ENCODE measurements at places on chromosomes 2 and 18.

DNA sequence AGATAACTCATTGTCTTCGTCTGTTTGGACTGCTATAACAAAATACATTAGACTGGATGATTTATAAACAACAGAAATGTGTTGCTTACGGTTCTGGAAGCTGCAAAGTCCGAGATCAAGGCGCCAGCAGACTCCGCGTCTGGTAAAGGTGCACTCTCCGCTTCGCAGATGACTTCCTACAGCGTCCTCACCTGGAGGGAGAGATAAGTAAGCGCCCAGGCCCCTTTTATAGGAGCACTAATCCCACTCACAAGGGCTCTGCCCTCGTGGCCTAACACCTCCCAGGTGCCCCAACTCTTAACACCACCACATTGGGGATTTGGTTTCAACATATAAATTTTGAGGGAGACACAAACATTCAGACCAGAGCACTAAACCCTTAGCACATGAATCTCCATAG, 51.3 kb downstream of the SERTAD2 start:
- DNase-seq: no peak

DNA sequence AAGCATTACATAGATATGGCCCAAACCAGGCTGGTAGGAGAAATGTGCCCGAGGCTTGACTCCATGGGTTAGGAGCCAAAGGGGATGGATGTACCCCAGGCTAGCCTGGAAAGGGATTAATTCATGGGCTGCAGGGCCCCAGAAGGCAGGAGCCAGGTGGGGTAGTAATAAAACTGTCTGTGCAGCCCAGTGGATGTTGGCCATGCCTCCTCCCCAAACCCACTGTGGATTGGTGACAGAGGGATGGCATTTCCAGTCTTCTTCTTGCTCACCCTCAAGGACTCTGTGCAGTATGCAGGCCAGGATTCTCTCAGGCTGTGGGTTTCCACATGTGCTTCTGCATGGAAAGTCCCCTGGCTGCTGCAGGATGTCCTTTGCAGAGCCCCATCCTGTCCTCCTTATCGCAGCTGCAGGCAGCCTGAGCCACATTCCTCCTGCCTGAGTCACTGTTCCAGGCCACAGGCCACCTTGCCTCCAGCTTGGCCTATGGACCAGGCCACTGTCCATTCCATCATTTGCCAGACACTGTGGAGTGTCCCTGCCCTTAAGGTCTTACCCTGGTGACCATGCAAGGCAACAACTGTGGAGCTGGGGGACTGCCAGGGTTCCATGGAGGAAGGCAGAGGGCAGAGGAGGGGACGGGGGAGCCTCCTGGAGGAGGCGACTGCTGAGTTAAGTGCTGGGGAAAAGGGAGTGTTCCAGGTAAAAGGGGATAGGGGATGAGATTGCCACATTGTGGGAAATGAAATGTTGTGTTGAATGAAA, 38.9 kb downstream of the INO80C start:
- peak; percentile 58 for DNase-seq

DNA sequence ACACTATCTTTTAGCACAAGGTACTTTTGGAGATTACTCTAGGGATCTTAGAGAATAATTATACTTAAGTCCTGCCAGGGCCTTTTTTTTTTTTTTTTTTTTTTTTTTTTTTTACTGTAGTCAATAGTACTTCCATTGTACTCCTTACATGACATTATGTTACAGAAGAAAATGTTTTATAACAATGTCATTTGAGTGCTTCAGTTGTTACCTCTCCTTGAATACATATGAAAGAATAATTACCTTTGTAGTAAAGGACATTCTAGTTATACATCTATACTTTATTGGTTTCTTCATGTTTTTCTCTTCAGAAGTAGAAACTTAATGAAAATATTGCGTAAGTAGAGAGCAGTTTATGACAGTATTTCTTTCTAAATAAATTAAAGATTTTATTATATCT, 834.9 kb downstream of the DPP10 start:
- no peak for DNase-seq

DNA sequence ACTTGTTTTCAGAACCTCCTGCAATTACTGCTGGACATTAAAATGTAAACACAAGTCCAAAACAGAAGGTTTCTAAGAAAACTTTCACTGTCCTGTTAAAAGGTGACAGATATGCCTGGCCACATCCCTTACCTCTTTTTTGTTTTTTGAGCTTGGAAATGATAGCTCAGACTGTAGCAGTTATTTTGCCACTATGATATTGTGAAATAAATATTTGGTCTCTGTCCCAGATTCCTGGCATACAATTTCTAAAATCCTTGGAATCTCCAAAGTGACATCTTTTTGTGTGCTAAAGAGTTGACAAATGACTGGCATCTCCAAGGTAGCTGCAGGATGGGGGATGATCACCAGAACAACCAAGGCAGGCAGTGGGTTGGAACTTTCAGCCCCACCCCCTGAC, 16.8 kb downstream of the TPGS2 start:
- DNase-seq: no peak

DNA sequence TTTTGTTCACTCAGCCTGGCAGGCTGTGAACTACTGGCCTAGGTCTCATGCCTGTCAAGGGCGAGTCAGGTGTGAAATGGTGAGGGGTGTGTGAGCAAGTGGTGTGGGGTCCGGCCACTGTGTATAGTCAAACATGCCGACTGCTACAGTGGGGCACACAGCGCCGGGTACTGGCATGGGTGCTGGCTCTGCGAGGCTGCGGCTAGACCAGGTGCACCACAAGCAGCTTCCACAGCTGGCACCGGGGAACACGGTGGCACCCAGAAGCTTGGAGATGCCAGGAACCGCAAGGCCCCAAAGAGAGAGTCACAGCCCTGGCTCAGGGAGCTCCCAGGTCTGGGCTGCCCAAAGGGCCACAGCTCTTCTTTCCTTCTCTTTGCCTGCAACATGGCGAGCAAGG, 49.7 kb downstream of the CCDC68 start:
- DNase-seq: no peak

GRCh38 chr18:28013066-28013465, 163.9 kb downstream of the CDH2 start:
- DNase-seq: no peak

GRCh38 chr2:6793371-6793770, 72.3 kb downstream of the CMPK2 start:
- no peak for DNase-seq

DNA sequence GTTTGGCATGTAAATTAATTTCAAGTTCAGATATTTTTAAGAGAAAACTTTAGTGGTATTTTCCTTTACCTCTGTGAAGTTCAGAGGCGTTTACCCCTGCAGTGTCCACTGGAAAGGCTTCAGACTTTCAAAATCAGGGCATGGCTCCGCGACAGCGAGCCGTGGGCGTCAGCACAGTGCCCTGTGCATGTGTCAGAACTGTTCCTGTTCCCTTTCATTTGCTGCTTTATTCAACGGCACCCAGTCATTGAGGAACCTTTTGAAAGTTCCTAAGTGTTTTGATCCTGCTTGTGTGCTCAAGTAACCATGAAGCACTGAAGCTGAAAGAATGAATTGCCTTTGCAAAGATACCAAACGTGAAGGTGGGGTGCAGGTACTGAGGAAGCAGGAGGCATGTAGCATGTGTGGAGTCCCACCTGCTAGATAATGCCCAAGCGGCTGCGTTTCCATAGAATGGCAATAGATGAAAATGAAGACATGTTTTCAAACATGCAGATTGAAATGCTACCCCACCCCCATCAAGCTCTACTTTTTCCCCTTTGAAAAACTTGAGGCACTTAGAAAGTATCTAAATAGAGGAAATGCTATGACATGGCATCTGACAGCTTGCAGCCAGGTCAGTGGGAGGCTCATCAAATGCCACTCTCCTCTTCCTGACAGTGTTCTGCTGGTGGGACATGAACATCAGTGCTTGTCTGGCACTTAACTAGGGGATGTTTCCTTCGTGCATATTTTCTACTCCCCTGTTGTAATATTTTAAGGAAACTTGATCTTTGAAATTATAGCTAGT, 148.6 kb downstream of the ZNF236 start:
- DNase-seq: no peak

- no peak for DNase-seq
Measured at GRCh38 chr2:11182951-11183350, 27.7 kb downstream of the SLC66A3 start.

GRCh38 chr18:67525328-67526099, 9.0 kb upstream of the DSEL start:
- DNase-seq: peak; percentile 39

DNA sequence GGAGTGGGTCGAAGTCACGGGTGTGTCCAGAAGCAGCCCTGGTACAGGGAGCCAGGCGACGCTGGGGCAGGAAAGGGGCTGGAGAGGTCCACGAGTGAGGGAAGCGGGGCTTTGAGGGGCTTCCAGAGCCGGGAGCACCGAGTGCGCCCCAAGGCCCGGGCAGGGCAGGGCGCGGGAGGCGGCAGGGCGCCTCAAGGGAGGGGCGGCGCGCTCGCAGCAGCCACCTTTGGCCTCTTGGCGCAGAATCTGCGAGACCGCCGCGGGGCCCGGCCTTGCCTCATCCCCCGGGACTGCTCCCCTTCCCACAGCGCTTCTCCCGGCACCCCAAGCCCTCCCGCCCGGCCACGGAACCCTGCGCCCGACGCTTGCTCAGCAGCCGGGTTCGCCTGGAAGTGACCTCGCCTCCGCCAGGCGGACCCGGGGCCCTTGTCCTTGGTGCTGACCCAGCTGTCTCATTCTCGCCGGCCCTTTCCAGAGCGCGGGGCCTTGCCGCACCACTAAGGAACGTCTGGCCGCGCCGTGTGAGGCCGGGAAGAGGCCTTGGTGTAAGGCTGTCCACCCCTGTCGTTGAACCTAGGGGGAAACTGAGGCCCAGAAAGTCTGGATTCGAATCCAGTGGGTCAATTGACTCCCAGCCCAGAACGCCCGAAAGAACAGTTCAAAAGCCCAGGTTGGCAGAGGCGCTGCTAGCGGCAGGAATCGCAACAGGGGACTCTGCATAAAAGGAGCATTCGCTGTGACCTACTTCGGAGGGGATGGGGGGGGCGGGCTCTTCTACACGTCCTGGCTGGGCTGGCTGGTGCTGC, 584 bp upstream of the DNER start:
- DNase-seq: peak; percentile 39

DNA sequence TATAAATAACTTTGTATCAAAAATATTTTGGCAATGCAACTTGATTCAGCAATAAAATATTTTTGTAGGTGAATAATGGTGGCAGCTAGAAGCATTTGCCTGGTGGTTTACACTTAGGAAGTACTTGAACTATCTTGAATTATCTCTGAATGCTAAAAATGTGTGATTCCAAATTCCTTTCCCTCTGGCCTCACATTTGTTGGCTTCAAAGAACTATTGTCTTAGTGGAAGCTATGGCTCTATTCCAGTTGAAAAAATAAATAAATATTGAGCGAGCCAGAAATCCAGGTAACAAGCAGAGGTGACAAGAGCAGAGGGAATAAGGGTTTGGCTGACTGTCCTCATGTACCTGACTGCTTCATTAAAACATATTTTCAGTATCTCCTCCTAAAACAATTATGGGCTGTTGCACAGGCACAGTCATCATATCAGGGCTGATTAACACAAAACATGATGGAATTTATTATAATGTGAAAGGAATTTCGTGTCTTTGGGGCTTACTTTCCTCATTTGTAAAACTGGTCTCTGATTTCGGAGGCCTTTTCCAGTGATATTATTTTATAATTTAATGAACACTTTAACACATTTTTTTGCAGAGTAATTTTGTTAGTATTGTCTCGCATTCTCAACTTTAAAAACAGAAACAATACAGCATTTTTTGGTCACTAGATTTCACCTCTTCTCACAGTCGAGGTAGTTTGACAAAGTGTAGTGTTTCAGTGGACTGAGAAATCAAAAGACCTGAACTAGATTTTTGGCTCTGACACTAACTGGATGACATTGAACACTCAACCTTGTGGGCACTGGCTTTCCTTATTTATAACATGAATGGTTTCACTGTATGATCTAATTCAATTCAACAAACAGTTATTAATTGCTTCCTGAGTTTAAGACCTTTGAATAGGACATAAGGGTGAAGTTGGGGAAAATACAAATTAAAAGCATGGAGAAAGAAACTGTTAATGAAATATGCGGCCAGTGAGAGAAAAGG, 7.8 kb upstream of the CAVIN2 start:
- DNase-seq: no peak

GRCh38 chr2:204507636-204508035, 37.6 kb upstream of the PARD3B start:
- no peak for DNase-seq

- no peak for DNase-seq
Measured at GRCh38 chr18:55833543-55833942, 245.6 kb upstream of the TCF4 start.

- no peak for DNase-seq
Measured at GRCh38 chr2:134335601-134336000, 81.7 kb downstream of the MGAT5 start.

DNA sequence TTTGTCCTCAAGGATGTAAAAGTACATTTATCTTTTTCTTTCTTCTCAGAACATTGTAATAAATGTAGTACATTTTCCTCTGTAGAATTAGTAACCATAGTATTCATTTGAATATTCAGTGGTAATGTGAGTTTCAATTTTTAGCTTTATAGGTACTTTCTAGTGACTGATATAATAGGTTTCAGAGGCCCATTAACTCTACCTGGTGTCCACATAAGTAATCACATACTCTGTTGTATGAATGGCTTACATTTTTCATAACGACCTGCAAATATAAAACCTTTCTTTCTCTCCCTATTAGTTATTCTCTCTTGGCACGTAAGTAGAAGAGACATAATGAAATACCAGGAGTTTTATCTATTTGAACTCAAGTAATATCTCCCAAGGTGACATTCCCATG, 1017.6 kb downstream of the DPP10 start:
- no peak for DNase-seq

GRCh38 chr2:207093234-207093633, 72.5 kb downstream of the KLF7 start:
- no peak for DNase-seq

DNA sequence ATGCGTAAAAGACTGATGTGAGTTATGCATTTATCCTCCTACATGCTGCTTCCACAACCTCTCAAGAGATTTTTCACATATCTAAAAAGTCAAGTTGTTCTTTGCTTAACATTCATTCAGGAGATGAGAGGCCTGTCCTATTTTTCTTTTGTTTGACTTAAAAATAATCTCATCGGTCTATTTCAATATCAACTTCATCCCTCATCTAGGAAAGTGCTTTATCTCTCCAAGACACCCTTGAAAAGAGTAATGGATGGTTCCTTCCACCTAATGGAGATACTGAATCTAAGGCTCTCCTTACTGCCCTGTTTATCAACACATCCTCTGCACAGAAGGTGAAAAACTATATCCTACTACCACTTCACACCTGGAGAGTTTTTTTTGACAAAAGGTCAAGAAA, 2.4 kb downstream of the NFE2L2 start:
- DNase-seq: no peak

DNA sequence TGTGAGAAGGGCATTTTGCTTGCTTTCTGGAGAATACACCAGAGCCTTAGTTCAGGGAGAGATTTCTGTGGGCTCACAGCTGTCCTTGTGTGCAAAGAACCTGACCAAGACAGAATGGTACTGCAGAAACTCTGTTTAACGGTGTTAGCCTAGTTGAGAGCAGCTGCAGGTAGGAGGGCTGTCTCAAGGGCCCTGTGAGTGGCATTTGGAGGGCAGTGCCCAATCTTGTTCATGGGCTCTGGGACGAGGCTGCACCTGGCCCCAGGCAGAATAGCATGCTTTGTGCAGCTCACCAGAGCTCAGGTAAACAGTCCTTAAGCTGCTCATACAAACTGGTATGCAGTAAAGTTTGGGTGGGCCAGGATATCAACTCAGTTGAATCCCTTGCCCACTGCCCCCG, 16.9 kb upstream of the RGPD4 start:
- DNase-seq: no peak

- DNase-seq: no peak
Measured at GRCh38 chr2:106075048-106075447, 119.1 kb downstream of the UXS1 start.
